ENCODE measurements at places on chromosomes 1 and 21.
A peak's percentile ranks its signal among the peaks of the same experiment; 100 is the strongest.

- no peak for DNase-seq
Observed at GRCh38 chr1:218498056-218498938, 153.2 kb downstream of the TGFB2 start.

DNA sequence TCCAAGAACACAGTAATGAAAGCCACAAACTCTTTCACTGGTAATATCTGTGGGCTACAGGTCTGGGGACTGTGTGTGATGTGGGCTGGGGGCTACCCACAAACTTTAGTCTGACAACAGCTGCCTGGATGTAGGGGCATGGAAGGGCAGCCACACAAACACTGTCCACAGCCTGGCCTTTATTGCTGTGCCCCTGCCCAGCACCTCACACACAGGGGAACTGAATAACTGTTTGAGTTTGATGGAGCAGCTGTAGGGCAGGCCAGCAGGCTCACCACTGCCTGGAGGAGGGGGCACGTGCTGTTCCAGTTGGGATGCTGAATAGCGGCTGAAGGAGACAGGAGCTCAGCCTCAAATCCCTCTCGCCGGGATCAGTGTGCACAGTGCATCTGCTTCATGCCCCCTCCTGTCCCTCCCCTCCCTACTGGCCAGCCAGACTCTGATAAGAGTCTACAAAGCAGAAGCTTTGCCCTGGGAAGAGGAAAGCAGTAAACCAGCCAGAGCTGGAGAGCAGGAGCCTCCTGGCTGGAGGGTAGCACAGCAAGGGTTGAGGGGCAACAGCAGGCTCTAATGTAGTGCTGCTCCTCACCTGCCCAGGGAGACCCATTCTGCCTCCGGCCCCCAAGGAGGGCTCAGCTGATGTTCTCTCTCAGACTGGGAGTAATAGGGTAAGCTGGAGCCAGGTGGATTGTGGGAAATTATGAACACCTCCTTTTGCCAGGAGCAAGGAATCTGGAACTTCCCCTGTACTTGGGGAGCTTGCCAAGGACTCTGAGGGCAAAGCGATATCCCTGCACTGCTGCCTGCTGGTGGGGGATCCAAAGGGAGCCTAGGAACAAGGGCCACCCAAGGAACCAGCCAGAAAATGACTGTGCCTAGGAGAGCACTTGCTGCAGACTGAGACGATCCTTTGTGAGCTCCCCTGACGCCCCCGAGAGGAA lies 70.2 kb upstream of the GOLT1A start:
- DNase-seq: no peak

DNA sequence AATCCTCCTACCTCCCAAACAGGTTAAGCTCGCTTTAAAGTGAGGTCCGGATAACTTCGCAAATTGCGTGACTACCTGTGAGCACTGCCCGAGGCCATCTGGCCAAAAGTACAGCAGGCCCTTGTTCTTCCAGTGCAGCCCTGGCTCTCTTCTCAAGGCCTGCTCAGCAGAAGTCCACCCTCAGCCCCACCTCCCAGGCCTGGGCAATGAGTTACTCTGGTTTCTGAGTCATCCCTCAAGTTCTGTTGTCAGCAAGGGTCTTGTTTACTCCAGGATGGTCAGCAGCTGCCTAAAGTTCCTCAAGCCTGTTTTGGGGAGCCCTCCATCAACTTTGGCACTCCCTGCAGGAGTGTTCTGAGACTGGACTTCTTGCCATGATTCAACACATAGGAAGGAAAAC lies 101.7 kb downstream of the BCAR3 start:
- no peak for DNase-seq

DNA sequence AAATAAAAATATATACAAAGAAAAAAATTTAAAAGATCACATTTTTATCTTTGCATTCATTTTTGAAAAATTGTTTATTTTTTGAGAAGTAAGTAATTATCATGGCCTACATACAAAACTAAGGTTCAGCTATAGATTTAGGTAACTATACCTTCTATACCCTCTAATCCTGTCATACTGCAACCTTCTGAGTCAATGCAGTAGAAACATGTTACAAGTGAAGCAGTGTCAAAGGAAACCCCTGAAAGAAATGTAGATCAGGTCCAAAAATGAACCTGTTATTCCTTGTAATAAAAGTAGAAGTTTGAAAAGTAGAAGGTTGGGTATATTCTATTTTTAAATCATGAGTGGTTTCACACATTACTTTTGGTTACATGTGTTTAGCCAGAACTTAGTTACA lies 51.3 kb downstream of the PTGS2 start:
- DNase-seq: peak; percentile 31

DNA sequence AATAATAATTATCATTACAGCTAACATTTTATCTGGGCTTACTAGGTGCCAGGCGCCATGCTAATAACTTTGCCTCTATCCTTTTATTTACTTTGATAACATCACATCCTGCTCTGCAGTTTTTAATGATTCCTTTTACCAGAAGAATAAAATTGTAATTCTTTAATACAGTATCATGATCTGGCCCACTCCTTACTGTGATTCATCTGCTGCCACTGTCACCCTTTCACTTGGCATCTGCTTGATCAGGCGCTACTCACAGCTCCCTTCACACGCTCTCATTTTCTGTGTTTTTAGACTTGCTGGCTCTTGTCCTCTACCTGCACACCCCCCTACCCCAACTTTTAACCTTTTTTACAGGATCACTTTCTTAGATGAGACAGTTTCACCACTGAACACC lies 167.5 kb downstream of the NTMT2 start:
- DNase-seq: no peak

DNA sequence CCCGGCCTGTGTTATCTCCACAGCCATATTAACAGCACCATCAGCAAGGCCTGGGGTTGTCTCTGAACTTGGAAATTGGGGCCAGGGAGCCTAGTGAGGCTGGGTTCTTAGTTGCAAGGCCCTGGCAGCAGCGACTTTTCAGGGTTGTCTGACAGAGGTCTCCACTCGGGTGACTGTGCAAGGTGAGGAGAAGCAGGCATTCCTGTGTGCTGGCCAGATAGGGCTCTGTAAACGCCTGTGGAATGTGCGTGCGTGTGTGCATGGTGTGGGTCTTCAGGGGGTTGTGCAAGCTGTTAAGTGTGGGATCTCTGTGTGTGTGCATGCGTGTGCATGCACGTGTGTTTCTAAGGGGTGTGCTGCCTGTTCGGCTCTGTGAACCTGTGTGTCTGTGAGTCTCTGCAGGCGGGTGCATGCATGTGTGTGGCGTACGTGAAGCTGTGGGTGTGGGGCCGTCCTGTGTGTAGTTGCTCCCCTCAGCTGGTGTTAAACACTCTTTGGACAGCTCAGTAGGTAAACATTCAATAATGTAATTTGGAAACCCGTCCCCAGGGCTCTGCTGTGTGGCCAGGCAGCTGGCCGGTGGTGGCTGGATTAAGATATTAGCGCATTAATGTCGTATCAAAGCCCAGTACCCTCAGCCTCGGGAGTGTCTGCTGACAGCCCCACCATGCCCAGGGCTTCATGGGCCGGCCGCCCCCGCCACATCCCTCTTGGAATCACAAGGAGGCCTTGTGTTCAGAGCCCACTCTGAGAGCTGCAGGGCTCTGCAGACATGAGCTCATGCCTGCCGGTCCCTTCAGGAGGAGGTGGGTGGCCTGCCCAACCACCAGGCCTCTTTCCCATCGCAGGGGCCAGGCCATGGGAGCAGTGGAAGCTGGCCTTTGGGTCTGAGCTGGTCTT lies 189.9 kb downstream of the FOXD2 start:
- no peak for DNase-seq

- no peak for DNase-seq
Observed at GRCh38 chr1:184911103-184911745, 63.1 kb downstream of the NIBAN1 start.

DNA sequence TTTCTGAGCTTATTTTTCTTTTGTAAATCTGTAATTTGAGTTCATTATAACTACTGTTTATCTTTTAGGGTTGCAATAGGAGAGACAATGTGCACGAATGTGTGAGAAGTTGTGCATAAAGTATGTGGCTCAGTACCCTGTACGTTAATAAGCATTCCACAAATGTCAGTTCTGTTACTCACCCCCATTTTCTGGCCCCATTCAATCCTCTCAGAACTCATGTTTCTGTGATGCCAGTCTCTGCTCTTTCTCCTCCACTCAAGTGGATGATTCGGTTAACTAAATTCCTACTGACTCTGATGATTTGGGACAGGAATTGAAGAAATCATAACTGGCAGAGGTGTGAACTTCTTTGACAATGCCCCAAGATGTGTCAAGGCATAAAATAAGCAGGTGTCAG lies 10.2 kb upstream of the DMRTB1 start:
- no peak for DNase-seq

DNA sequence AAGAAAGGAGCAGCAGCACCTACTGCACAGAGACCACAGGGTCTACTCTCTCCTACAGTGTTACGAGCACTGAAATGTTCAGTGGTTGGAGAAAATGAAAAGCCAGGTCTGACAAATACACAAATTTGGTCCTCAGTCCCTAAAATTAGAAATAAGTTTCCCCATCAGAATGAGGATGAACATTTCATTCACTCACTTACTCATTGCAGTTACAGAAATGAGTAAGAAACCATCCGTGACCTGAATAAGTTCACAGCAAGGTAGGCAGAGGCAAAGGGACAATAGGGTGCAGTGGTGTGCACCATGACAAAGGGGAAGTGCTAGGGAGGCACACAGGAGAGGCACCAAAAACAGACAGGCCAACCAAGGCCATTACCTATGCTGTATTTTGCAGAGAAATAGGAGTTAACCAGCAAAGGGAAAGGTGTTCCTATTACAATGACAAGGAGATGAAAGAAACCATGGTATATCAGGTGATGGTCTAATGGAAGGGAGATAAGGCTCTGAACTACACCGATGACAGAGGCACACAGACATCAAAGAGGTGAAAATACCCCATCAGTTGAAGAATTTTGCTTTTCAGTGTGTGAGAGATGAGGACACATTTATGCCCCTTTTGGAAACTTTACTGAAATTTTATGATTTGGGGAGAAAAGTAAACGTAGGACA lies 29.4 kb downstream of the VAV3 start:
- peak; percentile 92 for DNase-seq

- DNase-seq: no peak
Observed at GRCh38 chr1:66947267-66947666, 22.5 kb downstream of the MIER1 start.

- DNase-seq: no peak
Observed at GRCh38 chr1:8955406-8955805, 9.7 kb downstream of the CA6 start.

DNA sequence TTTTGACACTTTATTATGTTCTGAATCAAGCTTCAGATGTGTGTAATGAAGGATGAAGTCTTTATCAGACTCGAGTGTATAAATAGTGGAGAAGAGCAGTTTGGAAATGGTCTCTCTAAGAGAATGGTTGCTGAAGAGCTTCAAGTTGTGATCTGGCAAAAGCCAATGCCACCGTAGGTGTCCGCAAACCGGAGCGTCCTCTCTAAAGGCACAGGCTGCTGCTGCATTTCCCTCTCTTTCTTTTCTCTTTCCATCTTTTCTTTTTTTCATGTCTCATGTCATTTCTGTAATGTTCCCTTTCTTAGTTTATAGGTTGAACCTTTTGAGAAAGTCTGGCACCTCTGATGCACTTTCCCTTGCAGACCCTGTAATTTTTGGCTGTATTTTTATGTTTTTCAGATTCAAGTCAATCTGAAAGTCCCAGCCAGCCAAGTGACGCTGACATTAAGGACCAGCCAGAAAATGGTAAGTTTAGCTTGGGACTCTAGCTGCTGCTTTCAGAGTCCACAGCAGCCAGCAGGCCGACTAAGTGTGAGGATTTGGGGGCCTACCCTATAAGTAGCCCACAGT lies 194.8 kb downstream of the NFIA start:
- no peak for DNase-seq

- no peak for DNase-seq
Observed at GRCh38 chr1:54721719-54722118, 6.1 kb downstream of the TTC4 start.

DNA sequence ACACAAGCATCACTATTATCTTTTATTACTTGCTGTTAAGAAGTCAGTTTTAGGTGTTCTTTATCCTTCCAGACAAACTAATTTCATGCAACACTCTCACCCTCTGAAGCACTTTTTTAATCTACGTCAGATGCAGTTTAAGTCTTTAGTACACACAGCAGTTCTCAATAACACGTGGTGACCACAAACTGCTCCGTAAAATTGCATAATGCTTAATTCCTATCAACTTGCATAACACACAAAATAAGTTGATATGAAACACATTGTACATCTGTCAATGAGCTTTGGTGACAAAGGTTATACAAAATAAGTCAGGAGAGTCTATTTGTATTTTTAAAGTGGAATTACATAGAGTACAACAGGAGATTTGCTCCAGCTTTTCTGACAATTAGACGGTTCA lies 140.9 kb upstream of the ETS2 start:
- DNase-seq: no peak

GRCh38 chr1:203422116-203422515 lies 53.5 kb upstream of the PRELP start:
- DNase-seq: no peak

DNA sequence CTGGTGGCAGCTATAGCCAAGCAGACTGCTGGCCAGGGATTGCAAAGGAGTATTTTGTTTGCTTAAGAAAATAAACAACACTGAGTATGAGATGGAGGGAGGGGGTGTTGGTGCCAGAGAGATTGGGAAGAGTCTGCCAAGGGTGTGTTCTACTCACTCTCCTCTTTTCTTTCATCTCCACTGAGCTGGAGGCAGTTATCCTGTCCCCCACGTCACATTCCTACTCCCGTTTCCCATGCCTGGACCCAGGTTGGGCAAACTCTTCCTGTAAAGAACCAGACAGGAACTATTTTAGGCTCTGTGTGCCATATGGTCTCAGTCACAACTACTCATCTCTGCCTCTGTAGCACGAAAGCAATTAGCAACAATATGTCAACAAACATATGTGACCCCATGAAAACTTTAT lies 1.4 kb upstream of the IL24 start:
- DNase-seq: no peak

DNA sequence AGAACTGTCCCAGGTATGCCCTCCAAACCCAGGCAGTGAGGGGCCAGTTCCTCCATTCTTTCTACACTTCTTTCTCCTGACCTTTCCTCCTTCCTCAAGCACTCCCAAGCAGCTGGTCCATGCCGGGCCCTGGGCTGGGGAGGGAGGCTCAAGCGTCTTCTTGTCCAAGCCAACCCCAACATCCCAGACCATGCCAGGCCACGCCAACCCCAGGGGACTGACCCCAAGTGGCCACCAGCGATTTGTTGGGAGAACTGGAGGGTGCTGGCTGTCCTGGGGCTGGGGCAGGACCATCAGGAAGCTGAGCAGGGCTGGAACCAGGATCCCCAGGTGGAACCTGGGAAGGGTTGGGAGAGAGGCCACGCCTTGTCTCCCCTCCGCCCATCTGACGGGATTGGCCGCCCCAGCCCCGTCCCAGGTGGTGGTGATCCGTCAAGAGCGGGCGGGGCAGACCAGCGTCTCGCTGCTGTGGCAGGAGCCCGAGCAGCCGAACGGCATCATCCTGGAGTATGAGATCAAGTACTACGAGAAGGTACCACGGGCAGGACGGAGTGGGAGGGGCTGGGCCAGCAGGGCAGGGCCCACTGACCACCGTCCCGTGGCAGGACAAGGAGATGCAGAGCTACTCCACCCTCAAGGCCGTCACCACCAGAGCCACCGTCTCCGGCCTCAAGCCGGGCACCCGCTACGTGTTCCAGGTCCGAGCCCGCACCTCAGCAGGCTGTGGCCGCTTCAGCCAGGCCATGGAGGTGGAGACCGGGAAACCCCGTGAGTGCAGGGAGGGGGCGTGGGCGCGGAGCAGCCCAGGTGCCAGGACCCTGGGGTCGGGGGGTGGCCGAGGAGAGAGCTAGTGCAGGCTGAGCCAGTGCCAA lies 29.9 kb downstream of the EPHA8 start:
- DNase-seq: no peak
